ENCODE measurements at places on chromosomes 3 and 15. TPM values are rescaled to one million over a fixed set of nuclear protein-coding genes. Genes with fewer than 3 reads are reported as not detected.

EPHA6 gene
- not detected for polyA plus RNA-seq

GOLGA6L22 gene
- polyA plus RNA-seq = not detected

CLSTN2 gene
- polyA plus RNA-seq = not detected

TM4SF1 gene
- polyA plus RNA-seq = not detected

STAC gene
- not detected for polyA plus RNA-seq

TMOD2 gene
- polyA plus RNA-seq = 6.4 TPM

UPK1B gene
- polyA plus RNA-seq = not detected

APOD gene
- not detected for polyA plus RNA-seq

CCK gene
- not detected for polyA plus RNA-seq

MOBP gene
- not detected for polyA plus RNA-seq

PLA2G4E gene
- polyA plus RNA-seq = not detected

NDN gene
- polyA plus RNA-seq = not detected

CAMK2N2 gene
- not detected for polyA plus RNA-seq

KIAA1143 gene
- polyA plus RNA-seq = 38.7 TPM

PATL2 gene
- 17.7 TPM for polyA plus RNA-seq

MKRN2OS gene
- polyA plus RNA-seq = not detected

IDH2 gene
- polyA plus RNA-seq = 106 TPM

CADM2 gene
- not detected for polyA plus RNA-seq

PARP15 gene
- 16.6 TPM for polyA plus RNA-seq

MAP3K13 gene
- polyA plus RNA-seq = 53.4 TPM

SAMD7 gene
- not detected for polyA plus RNA-seq

CCDC191 gene
- 13.3 TPM for polyA plus RNA-seq

PIK3CA gene
- polyA plus RNA-seq = 11.7 TPM

MORC1 gene
- polyA plus RNA-seq = not detected

GOLGA6A gene
- polyA plus RNA-seq = not detected

GOLGA6L1 gene
- not detected for polyA plus RNA-seq

PCOLCE2 gene
- polyA plus RNA-seq = not detected

CHRNA7 gene
- polyA plus RNA-seq = not detected

SHC4 gene
- polyA plus RNA-seq = not detected

DNAH1 gene
- polyA plus RNA-seq = 1.1 TPM

ASB14 gene
- polyA plus RNA-seq = 0.53 TPM

SPATA12 gene
- polyA plus RNA-seq = not detected

PRKCD gene
- polyA plus RNA-seq = 69.2 TPM

CHCHD4 gene
- 18.7 TPM for polyA plus RNA-seq

EXD1 gene
- not detected for polyA plus RNA-seq

SLC9C1 gene
- polyA plus RNA-seq = not detected

GCSAM gene
- 34.0 TPM for polyA plus RNA-seq

A4GNT gene
- not detected for polyA plus RNA-seq

SUCNR1 gene
- not detected for polyA plus RNA-seq

MAP1A gene
- not detected for polyA plus RNA-seq

SPINT1 gene
- polyA plus RNA-seq = 12.6 TPM

Measured in IgD-negative memory B cell (primary cell).